ENCODE measurements at places on chromosomes 7 and 10.

- no peak for DNase-seq
Observed at GRCh38 chr7:6477318-6477660, 29.5 kb upstream of the DAGLB start.

DNA sequence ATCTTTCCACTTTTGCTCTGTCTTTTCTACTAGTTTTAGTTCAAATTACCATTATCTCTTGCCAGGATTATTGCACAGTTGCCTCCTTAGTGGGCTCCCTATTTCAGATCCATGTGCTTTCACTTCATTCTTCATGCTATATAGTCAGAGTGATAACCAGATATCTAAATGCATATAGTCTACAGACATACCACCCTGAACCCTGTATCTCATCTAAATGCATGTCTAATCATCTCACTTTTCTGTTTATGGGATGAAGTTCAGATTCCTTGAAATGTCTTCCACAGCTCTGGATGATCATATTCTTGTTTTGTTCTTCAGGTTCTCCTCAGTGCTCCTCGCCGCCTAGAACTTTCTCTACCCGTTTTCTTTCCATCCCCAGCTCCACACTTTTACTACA, 13.8 kb downstream of the RSBN1L start:
- DNase-seq, result no peak

GRCh38 chr10:104268713-104269645, at the start of gene GSTO2:
Gene GSTO2, plus strand, starts transcription at chr10:104269184. Its CDS starts 5,732 bp downstream, at chr10:104274916.
- DNase-seq, result peak; percentile 77

DNA sequence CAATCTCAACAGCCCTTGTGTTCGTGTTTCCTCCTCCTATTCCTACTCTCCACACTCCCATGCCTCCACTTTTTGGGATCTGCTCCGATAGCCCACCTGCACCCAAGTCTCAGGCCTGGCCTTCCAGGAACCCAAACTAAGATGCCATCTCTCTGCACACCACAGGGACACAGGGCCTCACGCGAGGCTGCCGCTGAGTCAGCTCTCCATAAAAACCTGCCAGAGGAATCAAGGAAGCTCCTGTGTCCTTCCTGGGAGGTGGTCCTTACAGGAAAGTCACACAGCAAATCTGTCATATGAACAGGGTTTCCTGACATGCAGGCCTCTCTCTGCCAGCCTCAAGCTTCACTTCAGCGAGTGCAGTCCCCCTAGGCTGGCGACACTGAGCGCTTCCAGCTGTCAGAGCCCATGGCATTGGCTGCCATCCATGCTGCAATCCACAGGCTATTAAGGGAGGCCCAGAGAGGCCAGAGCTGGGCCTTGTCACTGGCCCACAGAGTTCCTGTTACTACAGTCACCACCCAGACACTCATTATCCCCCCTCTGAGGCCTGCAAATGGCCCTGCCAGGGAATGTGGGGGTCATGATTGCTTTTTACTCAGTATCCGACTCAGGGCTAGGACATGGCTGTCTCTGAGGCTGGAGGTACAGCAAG, 151.4 kb downstream of the OAT start:
- DNase-seq, result no peak

DNA sequence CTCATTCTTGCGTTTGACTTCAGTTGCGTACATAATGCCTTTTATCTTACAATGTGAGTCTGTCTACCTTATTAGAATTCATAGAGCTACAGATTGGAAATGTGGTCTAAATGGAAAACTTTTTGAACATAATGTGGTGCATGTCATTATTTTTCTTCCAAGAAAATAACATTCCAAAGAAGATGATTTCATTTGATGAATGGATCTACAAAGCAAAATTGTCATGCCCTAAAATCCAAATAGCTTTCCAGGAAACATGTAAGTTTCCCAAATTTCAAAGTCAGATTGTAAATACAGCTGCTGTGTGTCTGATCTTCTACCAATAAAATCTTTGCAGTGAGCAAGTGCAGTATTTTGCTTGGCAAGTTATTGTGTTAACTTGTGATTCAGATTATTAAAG, 101.8 kb upstream of the FZD8 start:
- DNase-seq, result no peak

DNA sequence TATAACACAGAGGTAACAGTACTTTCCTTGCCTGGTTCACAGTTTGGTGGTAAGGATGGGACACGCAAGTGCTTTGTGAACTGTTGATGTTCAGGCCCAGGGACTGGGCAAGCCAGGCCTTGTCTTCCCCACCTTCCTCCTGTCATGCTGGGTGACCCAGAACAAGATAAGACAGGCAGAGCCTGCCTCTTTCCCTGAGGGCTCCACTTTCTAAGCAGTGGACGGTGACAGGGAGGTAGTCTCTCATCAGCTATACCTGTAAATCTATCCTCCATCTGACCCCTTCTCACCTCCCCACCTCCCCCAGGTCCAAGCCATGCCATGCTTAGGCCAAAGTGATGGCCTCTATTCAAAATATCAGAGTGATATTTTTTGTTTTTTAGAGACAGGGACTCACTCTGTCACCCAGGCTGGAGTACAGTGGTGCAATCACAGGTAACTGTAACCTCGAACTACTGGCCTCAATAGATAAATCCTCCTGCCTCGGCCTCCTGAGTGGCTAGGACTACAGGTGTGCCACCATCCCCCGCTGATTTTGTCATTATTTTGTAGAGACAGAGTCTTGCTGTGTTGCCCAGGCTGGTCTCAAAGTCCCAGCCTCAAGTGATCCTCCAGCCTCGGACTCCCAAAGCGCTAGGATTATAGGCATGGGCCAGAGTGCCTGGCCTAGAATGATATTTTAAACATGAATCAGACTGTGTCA, 42.8 kb downstream of the PDLIM1 start:
- no peak for DNase-seq

GRCh38 chr10:132712291-132712690, 73.7 kb downstream of the NKX6-2 start:
- DNase-seq, result no peak

GRCh38 chr7:112970771-112971170, 115.9 kb downstream of the GPR85 start:
- no peak for DNase-seq

DNA sequence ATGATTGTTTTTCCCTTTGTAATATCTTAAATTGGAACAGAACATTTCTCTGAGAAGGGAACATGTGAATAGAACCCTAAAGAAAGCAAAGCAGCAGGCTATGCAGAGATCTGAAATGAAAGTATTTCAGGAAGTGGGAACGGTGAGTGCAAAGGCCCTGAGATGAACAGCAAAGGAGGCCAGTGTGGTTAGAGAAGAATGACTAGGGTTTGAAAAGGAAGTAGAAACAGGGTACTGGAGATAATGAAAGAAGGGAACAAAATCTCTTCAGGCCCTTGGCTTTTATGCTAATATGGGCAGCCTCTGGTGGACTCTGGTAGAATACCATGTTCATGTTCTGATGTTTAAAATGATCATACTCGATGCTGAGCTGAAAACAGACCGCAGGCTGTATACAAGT, 22.2 kb downstream of the ARHGAP21 start:
- DNase-seq, result no peak

GRCh38 chr10:124006526-124006925, 86.9 kb downstream of the CHST15 start:
- DNase-seq, result no peak

- DNase-seq, result no peak
Observed at GRCh38 chr7:133739817-133740216, 387.3 kb upstream of the LRGUK start.

GRCh38 chr10:22644222-22644621, 70.2 kb downstream of the PIP4K2A start:
- no peak for DNase-seq

DNA sequence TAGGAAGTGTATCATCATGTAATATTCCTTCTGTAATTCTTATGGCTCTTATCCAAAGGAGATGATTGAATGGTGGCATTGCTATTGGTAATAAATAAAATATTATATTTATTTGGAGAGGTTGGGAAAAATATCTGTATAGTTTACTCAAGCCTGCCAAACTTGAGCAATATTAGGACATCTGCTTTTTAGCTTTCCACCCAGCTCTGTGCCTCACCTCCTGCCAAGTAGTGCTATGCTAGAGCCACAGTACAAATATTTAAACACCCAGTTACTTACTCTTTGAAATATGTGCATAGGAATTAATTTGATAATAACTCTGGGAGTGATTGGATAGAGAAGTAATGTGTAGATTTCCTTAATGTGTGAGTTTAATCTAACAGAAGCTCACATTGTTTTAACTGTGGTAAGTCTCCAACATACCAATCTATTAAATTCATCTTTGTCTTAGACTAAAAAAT, 129.2 kb downstream of the BBS9 start:
- DNase-seq, result no peak

GRCh38 chr7:31858055-31858454, 171.0 kb downstream of the PPP1R17 start:
- DNase-seq, result no peak

GRCh38 chr10:22992621-22993020, 64.8 kb downstream of the ARMC3 start:
- DNase-seq, result no peak

- DNase-seq, result no peak
Observed at GRCh38 chr10:23015021-23015707, 80.2 kb upstream of the MSRB2 start.

GRCh38 chr10:11134411-11134810, 116.7 kb downstream of the CELF2 start:
- no peak for DNase-seq

- DNase-seq, result no peak
Observed at GRCh38 chr10:130352291-130352645, 216.1 kb downstream of the GLRX3 start.

DNA sequence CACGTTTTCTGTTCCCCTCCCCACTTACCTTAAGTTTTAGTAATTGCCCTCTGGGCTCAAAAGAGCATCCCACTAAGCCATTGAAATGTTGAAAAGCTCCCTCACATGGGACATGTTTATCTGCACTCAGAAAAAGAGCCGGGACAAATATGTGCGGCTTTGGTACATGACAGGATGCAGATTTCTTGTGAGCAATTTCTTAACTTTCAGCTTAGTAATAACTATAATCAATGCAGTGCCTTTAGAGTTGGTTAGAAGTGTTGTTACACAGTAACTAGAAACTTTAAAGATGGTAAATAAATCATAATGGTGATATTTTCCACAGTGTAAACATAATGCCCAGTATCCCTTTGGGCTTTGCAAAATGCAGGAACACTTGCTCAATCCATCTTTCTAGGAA, 89.2 kb downstream of the ZNF365 start:
- DNase-seq, result no peak

- no peak for DNase-seq
Observed at GRCh38 chr7:31056775-31057346, 4.8 kb downstream of the ADCYAP1R1 start.

DNA sequence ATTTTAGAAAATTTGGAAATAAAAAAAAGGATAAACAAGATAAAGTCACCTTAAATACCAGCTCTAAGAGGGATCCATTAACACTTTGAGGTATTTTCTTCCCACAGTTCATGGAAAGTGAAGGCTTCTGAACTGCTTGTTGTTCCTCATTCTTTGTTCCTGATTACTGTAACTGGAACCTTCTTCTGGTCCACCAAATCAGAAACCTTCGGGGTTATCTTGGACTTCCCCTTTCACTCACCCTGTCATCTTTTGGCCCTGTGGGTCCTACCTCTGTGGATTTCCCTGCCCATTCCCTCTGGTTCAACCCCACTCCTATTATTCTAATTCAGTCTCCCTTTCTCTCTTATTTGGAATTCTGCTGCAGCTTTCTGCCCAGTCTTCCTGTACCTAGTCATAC, 116.5 kb upstream of the PRPS1L1 start:
- no peak for DNase-seq

GRCh38 chr10:4683838-4684237, 142.2 kb upstream of the AKR1E2 start:
- no peak for DNase-seq

DNA sequence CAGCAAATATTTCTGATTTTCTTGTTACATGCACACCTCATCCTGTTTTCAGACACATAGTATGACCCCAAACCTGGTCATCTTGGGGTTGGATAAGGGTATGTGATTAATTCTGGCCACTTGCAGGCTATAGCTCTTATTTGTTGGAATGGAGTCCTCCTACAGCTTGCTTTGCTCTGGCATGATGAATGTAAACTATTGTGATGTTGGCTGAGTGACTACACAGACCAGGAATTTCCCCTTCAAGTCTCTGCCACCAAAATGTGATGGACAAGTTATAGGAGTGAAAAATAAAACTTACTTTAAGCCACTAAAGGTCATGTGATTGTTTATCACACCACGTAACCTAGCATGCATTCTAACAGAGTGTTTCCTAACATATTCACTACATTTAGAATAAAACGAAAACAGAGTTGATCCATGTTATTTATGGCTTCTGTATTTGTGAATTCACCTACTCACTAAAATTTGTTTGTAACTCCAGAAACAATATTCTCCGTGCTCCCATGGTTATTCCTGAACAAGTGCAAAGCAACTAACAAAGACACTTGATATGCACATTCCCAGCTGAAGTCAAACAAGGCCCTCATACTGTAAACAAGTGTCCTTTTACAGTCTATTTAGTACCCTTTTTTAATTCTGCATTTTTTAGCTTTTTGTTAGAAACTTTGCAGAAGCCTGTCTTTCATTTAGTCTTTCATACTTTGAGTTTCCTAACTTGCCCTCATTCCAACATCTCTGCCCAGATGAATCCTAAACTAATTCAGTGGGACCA, 599.2 kb upstream of the PCDH15 start:
- no peak for DNase-seq

- no peak for DNase-seq
Observed at GRCh38 chr7:101576998-101577397, 52.1 kb downstream of the MYL10 start.

DNA sequence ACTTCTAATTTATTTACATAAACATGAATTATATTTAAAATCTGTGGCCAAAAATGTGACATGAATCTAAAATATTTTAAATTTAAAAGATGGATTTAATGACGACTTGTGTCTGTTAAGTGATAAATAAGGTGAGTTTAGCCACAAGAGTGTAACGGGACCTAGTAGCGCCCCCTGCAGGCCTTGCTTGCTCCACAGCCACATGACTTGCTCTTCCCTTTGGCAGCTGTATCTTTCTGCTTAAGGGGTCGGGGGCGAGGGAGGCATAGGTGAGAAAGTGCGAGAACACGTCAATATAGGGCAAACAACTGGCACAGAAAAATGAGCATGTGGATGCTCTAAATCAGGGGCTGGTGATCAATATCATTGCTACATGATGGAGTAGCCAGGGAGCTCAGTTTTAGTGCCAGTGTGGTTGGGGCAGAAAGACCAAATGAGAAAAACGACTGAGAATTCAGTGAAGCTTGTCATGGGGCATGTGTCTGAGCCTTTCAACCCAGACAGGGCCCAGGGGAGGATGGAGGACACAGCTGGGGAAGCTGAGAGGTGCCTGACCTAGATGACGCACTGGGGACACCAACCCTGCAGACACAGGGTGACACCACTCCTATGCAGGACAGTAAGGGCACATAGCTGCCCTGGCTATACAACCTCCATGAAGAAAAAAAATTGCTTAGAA, 49.8 kb downstream of the PAXIP1 start:
- DNase-seq, result no peak

GRCh38 chr7:92831716-92832533, 4.4 kb downstream of the CDK6 start:
- DNase-seq, result no peak
